ENCODE measurements at places on chromosomes 3 and 15.
A peak's percentile ranks its signal among the peaks of the same experiment; 100 is the strongest.

- DNase-seq = peak; percentile 11
These were observed 259.6 kb upstream of the ZNF717 start for GRCh38 chr3:76044601-76045600.

DNA sequence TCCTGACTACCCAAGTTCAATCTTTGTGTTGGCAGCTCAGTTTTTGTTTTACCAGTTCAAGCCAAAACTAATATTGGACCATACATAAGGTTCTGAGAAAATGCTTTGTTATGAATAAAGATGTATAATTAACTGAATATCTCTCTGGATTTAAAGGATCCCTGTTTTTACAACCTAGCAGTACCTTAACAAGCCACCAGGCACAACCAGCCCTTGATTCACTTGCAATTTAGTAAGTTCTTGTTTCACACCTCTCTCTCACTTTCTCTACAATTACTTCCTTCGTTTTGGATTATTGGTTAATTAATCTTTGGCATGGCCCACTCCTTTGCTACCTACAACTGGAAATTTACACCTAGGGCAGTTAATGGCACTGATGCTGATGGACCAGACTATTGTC, 531.9 kb downstream of the SQOR start:
- DNase-seq = no peak

DNA sequence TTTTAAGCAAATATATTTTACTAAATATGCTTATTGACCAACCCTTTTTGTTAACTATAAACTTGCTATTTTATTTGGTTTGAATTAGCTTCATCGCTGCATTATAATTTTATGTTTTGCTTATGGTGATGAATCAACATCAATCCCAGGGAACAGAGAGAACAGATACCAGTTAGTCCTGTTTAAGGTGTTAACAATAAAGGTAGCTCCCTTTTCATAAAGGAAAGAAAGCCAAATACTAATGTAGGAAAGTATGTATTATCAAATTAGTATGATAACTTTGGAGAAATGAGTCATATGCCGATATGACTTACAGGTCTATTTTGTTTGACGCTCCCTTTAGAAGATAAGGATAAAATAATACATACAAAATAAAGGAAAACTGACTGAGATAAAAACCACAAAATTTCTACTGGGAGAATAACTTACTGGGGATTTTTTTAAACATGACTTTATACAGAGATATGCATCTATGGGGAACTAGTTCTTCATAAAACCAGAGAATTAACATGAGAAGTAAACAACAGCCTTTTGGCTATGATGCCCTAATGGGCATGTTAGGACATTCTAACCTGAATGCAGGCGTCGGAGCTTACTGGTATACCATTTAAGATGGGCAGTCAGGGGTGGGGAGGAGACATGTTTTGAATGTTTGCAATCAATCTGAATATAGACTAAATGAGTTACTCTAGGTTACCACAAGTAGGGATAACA, 4.5 kb downstream of the OR5K2 start:
- no peak for DNase-seq

GRCh38 chr3:45320986-45321385, 67.4 kb upstream of the LARS2 start:
- no peak for DNase-seq

DNA sequence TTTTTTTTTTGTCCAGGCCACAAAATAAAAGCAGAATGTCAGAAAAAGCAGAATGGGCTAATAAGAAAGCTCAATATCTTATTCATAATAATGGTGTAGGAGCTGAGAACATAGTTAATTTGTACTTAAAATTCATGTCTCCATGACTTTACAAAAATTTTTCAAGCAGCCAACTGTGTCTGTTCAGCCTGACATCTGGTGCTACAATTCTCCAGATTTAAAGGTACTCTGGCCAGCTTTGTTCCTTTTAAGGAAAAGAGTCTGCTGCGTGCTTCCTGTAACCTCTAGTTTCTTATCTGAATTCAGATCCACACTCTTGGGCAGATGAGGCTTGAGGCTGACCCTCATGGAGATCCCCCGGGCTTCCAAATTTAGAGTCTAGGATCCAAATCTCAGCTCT, 8.7 kb upstream of the RFX7 start:
- no peak for DNase-seq

DNA sequence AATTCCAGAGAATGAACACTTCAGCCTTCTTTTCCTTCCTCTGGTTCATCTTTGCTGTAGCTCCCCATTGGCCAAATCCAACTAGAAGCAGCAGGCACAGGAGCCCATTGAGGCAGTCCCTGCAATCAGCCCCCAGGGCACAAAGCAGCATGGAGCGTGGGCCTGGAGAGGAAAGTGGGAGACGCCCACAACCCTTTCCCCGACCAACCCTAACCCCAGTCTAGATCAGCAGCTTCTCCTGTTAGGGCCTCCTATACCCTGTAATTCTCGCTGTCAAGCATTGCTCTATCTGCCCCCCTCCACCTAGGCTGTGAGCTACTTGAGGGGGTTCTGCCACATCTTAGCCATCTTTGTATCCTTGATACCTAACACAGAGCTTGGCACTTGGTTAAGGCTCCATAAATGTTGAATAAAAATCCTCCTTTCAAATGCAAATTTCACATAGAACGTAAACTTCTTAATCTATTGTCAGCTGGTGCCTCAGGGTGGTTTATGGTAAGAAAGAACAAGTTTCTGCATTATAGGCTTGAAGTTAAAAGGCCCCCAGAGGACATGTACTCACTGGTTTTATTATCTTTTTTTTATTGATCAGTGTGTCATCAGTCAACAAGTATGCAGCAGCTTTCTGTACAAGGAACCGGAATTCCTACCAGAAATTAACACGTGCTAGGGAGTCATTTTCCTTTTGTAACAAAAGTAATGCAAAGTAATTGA, 97.9 kb upstream of the PFN2 start:
- DNase-seq = no peak

DNA sequence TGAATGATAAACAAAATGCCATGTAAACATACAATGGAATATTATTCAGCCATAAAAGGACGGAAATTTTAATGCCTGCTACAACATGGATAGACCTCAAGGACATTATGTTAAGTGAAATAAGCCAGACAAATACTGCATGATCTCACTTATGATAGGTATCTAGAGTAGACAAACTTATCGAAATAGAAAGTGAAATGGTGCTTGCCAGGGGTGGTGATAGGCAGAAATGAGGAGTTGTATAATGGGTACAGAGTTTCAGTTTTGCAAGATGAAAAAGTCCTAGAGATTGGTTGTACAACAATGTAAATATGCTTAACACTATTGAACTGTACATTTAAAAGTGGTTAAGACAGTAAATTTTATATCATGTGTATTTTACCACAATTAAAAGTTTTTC, 287.8 kb downstream of the ERC2 start:
- DNase-seq = no peak

DNA sequence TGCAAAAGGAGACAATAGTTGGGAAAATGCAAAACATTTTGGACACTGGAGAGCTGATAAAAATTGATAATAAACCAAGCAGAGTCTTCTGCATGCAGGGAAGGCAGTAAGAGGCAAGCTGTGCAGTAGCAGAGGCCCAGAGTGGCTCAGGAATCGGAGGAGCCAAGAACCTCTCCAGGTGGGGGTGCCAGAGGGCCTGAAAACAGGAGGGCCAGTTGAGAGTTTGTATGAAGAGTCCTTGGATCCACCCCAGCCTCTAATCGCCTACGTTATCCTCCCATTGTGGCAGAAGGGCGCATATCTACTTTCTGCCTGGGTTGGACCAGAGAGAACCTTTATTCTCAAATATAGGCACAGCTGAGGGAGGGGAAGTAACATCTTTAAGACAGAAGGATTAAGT, 48.9 kb upstream of the RBP1 start:
- DNase-seq = no peak

DNA sequence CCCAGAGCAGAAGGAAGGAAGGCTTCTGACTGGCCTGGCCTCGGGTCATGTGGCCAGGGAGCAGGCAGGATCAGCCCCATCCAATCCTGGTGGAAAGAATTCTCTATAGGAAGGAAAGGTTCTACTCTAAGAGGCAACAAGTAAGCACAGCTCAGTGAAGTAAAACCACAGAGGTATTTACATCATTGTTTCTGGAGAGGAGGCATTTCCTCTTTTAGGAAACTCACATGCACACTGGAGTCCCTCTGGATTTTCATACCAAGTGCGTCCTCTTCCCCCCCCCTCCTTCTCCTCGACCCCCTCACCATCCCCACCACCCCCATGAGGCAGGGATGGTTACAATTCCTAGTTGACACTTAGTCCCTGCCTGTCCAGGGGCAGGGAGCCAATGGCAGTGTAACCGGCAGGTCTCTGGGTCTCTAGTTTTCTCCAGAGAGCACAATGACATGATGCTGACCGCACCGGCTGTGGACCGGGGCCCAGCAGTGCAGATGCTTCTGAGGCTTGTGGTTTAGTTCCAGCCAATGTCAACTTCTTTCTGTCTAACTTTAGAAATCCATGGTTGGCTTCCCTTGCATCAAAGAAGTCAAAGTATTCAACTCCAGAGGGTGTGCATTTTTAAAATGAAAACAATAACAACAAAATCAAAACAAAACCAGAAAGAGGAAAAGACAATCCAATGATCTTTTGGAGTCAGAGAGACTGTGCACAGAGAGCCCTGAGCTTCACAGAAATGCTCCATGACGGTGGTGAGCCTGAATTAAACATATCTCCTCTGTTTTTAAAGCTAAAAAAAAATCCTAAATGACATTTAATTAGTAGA, 230.3 kb upstream of the TLE3 start:
- DNase-seq = no peak

DNA sequence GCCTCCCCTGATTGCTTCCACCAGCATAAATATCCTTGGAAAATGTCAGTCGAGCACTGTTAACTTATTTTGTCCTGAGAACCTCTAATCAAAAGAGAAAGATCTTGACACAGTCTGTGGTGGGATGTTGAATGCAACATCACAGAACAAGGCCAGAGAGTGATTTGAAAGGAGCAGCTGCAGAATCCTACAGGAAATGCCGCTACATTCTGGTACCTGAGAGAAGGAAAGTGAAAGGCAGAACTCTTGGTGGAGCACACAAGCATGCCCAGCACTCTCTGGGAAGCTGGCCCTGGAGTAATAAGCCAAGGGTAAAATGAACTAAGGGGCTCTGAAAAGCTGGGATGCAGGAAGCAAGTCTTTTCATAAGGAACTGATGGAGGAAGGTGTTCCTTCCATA, 75.8 kb downstream of the CBLB start:
- no peak for DNase-seq

DNA sequence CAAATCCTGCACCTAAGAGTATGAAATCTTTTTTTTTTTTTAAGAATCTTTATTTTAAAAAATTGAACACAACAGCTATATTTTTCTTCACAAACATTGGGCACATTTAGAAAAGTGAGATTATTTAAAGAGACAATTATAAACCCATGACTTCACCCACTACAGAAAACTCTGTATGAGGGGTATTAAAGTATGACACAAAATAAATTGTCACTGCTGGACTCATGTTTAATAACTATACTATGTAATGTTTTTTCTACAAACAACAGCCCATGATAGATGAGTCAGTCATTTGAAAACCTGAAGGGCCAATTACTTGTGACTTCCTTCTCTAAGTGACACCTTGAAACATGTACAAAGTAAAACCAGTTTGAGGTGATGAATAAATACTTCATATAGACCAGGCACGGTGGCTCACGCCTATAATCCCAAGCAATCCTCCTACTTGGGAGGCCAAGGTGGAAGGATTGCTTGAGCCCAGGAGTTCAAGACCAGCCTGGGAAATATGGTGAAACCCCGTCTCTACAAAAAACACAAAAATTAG, 36.0 kb downstream of the AQR start:
- no peak for DNase-seq

- no peak for DNase-seq
These were observed 25.3 kb downstream of the TRAK1 start for GRCh38 chr3:42116466-42116865.

DNA sequence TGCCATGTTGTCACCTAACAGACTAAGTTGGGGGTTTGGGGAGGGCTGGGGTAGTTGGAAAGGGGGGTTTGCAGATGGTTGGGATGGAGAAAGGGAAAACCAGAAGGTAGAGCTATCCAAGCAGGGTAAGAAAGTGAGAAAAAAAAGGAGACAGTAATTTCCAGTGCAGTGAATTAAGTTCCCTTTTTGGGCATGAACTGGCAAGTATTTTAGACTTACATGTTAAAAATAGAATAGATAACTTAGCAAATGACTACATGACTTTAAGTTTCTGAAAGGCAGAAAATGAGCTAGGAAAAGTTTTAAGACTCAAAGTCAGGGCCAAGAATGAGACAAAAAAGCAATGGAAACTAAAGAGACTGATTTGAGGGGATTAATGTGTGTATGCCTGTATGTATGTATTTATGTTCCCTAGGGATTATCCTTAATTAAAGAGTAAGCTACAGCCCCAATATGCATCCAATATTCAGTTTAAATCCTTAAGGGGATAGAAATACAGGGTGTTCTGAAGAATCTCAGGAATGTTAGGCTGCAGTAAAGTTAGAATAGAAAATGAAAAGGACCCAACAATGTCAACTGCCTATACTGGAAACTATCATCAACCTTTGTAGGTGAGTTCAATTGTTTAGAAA, 285.2 kb upstream of the MME start:
- DNase-seq = no peak

GRCh38 chr15:68614286-68615035, 35.7 kb downstream of the CORO2B start:
- DNase-seq = no peak

DNA sequence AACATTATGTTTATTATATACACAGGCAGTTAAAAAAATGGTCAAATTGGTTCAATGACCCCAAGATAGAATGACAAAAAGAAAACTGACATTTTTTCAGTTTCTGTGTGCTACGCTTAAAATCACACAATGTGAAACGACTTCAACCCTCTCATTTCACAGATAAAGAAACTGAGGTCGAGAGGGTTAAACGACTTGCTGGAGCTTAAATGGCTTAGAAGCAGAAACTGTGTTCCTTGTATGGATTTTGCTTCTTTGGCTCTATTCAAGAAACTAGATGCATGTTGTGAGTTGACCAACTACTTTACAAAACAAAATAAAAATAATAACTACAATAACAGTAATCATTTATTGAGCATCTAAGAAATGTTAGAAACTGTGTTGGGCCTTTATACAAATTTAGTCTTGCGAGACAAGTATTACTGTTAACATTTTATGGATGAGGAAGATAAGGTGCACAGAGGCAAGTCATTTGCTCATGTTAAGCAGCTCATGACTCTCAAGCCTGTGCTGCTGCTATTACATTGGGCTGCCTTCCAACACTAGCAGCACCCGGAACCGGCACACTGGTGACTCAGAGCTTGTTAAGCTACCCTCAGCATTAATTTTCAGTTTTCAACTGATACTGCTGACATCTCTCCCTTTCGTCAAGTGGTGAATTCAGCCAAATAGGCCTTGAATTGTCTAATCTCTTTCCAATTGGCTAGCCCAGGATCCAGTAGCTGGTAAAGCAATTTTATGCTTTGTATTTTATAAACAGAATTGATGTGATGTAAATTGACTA, 487.6 kb downstream of the NAALADL2 start:
- no peak for DNase-seq

DNA sequence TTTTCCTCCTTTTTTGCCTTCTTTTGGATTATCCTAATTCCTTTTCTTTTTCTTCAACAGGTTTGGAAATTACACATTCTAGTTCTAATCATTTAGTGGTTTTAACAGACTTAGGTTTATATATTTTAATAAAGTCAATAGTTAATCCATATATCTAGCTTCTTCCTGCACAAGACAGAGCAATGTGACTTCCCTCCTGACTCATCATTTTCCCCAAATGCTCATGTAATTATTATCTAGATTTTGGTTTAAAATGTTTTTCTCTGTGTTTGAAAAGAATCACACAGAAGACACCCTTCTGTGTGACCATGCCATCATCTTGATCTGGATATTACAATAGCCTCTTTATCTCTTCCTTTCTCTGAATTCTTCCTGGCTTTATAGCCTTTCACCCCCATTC, 28.6 kb upstream of the SSR3 start:
- DNase-seq = no peak
